ENCODE measurements at places on chromosomes 1 and 21. TPM values are rescaled to one million over a fixed set of nuclear protein-coding genes. Genes with fewer than 3 reads are reported as not detected.

Gene ALX3
- total RNA-seq, result not detected

GRCh38 chr1:201183209-201183608 is 7.4 kb upstream of the IGFN1 start:
- DNase-seq, result no peak

DNA sequence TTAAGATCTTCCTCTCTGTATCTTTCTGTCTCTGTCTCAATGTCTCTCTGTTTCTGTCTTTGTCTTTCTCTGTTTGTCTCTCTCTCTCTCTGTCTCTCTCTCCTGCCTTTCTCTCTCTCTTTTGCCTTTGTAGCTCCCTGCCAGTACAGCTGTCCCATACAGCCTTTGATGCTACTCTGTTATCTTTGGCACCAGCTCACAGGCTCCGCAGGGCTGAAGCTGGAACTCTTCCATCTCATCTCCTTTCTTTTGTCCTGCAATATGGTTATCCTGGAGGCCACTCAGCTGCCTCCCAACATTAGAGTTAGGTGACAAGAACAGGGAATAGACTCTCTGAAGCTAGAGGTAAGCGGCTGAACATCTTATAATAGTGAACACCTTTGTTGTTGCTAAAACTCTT is 354.3 kb upstream of the NEGR1 start:
- no peak for DNase-seq

Gene COL8A2
- total RNA-seq, result 0.07 TPM

GRCh38 chr1:208724079-208724478 is 479.9 kb upstream of the PLXNA2 start:
- DNase-seq, result no peak

Gene NCMAP
- total RNA-seq, result 0.04 TPM

Gene KRTAP12-3
- total RNA-seq, result not detected

GRCh38 chr1:93596329-93597089 is 85.1 kb downstream of the BCAR3 start:
- no peak for DNase-seq

DNA sequence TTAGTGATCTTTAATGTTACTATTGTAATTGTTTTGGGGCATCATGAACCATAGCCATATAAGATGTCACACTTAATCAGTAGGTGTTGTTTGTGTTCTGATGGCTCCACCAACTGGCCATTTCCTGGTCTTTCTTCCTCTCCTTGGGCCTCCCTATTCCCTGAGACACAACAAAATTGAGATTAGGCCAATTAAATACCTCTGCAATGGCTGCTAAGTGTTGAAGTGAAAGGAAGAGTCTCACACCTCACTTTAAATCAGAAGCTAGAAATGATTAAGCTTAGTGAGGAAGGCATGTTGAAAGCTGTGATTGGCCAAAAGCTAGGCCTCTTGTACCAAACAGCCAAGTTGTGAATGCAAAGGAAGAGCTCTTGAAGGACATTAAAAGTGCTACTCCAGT is 30.7 kb downstream of the PPP2R5A start:
- DNase-seq, result no peak

Measured in CD8-positive, alpha-beta memory T cell (primary cell).